ENCODE measurements at places on chromosomes 6 and 20. TPM values are rescaled to one million over a fixed set of nuclear protein-coding genes. Genes with fewer than 3 reads are reported as not detected.

Gene SLC22A2
- total RNA-seq, result not detected

Gene IP6K3
- total RNA-seq, result not detected

Gene MAPK13
- 10.2 TPM for total RNA-seq

Gene PSMB9
- total RNA-seq, result 48.1 TPM

Gene TRIM39
- 6.1 TPM for total RNA-seq

Gene KIAA1755
- total RNA-seq, result 3.3 TPM

Gene ZNF391
- 1.0 TPM for total RNA-seq

Gene STX11
- total RNA-seq, result not detected

Gene OOEP
- not detected for total RNA-seq

Gene RAET1L
- total RNA-seq, result not detected

Gene ZNF217
- 11.2 TPM for total RNA-seq

Gene TRERF1
- 4.7 TPM for total RNA-seq

Gene PHACTR1
- total RNA-seq, result 0.34 TPM

Gene RIPOR2
- total RNA-seq, result 0.34 TPM

Gene ADAT2
- 2.1 TPM for total RNA-seq

Gene C6orf15
- not detected for total RNA-seq

Gene FAM184A
- under 0.01 TPM for total RNA-seq

Gene PARD6B
- 0.26 TPM for total RNA-seq

Gene BHLHE23
- total RNA-seq, result not detected

Gene RNF8
- 25.2 TPM for total RNA-seq

Gene TMEM200A
- 31.3 TPM for total RNA-seq

Gene CST7
- total RNA-seq, result not detected

Gene COL12A1
- total RNA-seq, result 258 TPM

Gene TUBB2B
- 2.2 TPM for total RNA-seq

Gene TPD52L1
- 7.4 TPM for total RNA-seq

Gene TOX2
- total RNA-seq, result 1.6 TPM

Gene NELFE
- 85.3 TPM for total RNA-seq

Gene CLDN20
- not detected for total RNA-seq

Gene SLCO4A1
- 0.32 TPM for total RNA-seq

Gene MEI4
- total RNA-seq, result not detected

Gene TAAR8
- not detected for total RNA-seq

Gene RIN2
- 49.5 TPM for total RNA-seq

Gene METTL24
- 0.16 TPM for total RNA-seq

Gene WFDC12
- total RNA-seq, result not detected

Measured in bronchial smooth muscle cell (primary cell).